Mammary epithelial cell (primary cell): ENCODE measurements at places on chromosomes 16 and 17. TPM values are rescaled to one million over a fixed set of nuclear protein-coding genes. Genes with fewer than 3 reads are reported as not detected.
A peak's percentile ranks its signal among the peaks of the same experiment; 100 is the strongest.

RAMP2 gene
- total RNA-seq: not detected

TEKT1 gene
- total RNA-seq: not detected in 2 replicates

TBC1D3C gene
- not detected in 2 replicates for total RNA-seq

RTN4RL1 gene
- under 0.01 TPM for total RNA-seq

OGFOD3 gene
- 18.5 TPM for total RNA-seq

P4HB gene
- 827 and 901 TPM in 2 replicates for total RNA-seq

EPX gene
- total RNA-seq: not detected in 2 replicates

MPDU1 gene
- total RNA-seq: 44.8 TPM

TBC1D26 gene
- total RNA-seq: not detected in 2 replicates

PPY gene
- not detected in 2 replicates for total RNA-seq

DNA sequence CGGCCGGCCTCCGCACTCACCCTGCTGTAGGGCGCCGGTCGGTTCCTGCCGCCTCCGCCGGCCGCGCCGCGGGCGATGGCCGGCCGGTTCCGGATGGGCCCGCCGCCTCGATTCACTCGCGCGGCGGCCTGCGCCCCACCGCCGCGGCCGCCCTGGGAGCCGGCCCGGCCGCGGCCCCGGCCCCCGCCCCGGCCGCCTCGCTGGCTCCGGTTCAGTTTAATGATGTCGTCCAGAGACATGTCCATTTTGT lies 158 bp downstream of the ALYREF start:
- DNase-seq: no peak

- no peak for DNase-seq
Observed at GRCh38 chr16:11501632-11502031, 85.1 kb downstream of the LITAF start.

- no peak for DNase-seq
Observed at GRCh38 chr17:71461498-71462169, 659.2 kb upstream of the SOX9 start.

GRCh38 chr16:14667347-14668266 lies 26.5 kb downstream of the PLA2G10 start:
- DNase-seq: no peak

GRCh38 chr16:28846933-28847273 lies 755 bp upstream of the TUFM start:
- no peak for DNase-seq

- no peak for DNase-seq
Observed at GRCh38 chr17:59725691-59726090, 18.2 kb downstream of the VMP1 start.

- DNase-seq: peak; percentile 1
Observed at GRCh38 chr16:59478838-59479237, 744.7 kb upstream of the GOT2 start.

- no peak for DNase-seq
Observed at GRCh38 chr16:26963109-26963508, 103.6 kb upstream of the C16orf82 start.

DNA sequence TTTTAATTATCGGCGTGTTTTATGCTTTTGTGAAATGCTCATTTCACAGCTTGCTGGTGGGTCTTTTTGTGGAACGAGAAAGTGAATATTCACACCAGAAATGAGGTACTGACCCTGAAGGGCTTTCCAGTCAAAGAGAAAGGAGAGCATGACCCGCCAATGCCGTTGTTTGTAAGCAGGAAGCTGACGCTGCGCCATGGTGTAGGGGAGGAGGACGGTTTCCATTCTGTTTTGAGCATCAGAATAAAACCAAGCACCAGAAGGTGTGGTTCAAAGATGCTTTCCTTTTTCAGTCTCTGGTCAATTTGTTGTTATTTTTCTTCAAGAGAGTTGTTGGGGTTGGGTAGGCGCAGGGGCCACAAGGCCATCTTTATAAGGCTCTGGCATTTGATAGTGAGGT lies 669.3 kb downstream of the WWOX start:
- DNase-seq: no peak

- DNase-seq: peak; percentile 50
Observed at GRCh38 chr16:11296706-11297491, 15.8 kb upstream of the PRM1 start.

GRCh38 chr17:16495561-16495960 lies 3.6 kb upstream of the LRRC75A start:
- DNase-seq: no peak

DNA sequence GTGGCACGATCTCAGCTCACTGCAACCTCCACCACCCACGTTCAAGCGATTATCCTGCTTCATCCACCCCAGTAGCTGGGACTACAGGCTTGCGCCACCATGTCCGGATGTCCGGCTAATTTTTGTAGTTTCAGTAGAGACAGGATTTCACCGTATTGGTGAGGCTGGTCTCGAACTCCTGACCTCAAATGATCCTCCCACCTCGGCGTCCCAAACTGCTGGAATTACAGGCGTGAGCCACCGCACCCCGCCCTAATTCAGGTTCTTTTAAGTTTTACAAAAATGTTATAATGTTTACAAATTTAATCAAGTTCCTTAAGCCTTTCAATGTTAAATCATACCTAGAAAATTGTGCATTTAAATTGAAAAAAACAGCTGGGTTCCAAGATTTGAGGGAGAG lies 13.3 kb upstream of the GJD3 start:
- DNase-seq: no peak

DNA sequence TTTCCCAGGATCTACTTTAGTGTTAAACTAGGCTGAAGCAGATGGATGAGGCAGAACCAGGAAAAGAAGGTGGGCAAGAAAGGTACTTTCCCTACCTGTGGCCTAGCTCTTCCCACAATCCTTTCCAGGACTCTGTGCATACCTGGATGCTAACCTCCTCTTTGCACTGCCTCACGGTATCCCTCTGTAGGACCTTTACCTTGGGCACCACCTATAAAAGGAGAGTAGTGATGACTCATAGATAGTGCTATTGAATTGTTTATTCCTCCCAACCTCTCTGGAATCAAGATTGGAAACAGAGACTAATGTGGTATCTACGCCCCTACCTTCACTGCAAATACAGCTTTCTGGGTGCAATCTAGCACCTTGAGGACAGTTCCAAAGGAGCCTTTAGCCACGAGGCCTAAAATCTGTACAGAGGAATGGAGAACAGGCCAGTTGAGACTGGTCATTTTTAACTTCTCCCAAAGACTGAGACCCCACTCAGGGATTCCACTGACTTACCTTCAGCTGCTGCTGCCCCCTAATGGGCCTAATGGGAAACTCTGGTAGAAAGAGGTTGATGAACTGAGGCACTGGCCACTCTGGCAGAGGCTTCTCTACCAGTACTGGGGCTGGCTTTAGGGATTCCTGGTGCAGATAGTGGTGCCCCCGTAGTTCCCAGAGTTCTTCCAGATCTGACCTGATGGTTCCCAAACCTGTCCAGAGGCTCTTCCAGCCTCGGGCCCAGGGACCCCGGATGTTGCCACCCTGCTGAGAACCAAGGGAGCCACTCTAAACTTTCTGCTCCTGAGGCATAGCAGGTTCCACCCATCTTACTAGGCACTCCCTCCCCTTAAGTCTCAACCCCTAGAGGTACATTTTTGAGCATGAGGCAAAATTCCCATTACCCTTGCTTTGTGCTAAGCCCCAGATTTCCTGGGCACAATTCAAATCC lies 781 bp downstream of the RSKR start:
- peak; percentile 2 for DNase-seq

- no peak for DNase-seq
Observed at GRCh38 chr16:86128246-86128645, 229.3 kb downstream of the IRF8 start.
